ENCODE measurements at places on chromosomes 3 and 15.

- DNase-seq: no peak
Observed at GRCh38 chr3:138455801-138456716, 21.6 kb downstream of the ESYT3 start.

GRCh38 chr3:149621218-149622005 is 36.4 kb downstream of the WWTR1 start:
- DNase-seq: no peak

- no peak for DNase-seq
Observed at GRCh38 chr3:65785065-65785645, 253.6 kb downstream of the MAGI1 start.

DNA sequence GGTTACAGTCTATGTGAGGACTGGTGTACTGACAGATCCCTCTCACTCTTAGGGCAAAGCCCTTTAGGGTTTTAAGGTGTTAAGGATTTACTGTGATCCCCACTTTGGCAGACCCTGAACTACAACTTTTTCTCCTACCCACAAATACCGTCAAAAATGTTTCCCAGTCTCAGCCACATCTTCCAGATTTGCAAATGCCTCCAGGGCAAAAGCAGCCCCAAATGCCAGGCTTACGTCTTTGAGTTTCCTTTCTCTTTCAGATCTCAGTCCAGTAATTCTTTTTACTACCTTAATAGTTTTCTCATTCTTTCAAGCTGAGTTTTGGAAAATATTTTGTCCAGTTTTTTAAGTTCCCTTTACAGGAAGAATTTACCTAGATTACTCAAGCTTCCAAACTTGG is 13.4 kb upstream of the ITGA11 start:
- DNase-seq: no peak

- DNase-seq: no peak
Observed at GRCh38 chr3:32442766-32443165, 51.1 kb downstream of the CMTM7 start.

- no peak for DNase-seq
Observed at GRCh38 chr3:184140436-184140835, 5.3 kb downstream of the EIF2B5 start.

DNA sequence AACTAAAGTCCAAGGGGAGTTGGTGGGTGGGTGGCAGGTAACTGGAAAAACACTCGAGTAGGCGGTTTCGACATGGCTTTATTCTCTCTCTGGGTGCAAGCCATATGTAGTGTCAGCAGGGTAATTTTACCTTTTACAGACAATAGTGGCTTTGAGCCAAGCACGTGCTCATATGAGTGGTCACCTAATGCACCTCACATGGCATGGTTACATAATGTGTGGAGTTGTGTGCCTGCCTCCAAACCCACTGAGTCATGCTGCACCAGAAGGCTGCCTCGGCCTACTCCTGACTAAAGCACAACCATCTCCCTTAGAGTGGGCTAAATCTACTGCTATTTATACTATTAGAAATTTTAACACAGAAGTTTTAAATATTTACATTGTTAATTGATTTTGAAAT is 16.5 kb downstream of the CCRL2 start:
- no peak for DNase-seq

GRCh38 chr3:121690777-121691405 is 30.2 kb upstream of the HCLS1 start:
- no peak for DNase-seq

- DNase-seq: no peak
Observed at GRCh38 chr3:112446343-112446742, 52.9 kb downstream of the BTLA start.

- DNase-seq: no peak
Observed at GRCh38 chr3:44476181-44476611, 1.3 kb downstream of the ZNF445 start.

DNA sequence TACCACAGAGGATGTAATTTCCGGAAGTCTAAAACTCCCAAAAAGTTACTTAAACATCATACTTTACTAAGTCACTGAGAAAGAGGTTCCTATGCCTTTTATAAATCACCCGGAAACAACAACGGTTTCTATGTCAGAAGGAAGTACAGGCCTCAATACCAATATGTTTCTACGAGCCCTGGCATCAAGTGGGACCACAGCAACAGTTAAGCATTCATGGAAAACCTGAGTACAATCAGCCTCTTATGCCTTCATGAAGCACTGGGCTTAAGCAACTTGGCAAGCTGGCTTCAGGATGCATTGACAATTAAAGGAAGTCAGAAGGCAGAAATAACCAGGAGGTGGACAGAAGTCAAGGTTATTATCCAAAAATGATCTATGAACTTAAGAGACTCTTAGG is 19.1 kb upstream of the B3GNT5 start:
- DNase-seq: no peak

DNA sequence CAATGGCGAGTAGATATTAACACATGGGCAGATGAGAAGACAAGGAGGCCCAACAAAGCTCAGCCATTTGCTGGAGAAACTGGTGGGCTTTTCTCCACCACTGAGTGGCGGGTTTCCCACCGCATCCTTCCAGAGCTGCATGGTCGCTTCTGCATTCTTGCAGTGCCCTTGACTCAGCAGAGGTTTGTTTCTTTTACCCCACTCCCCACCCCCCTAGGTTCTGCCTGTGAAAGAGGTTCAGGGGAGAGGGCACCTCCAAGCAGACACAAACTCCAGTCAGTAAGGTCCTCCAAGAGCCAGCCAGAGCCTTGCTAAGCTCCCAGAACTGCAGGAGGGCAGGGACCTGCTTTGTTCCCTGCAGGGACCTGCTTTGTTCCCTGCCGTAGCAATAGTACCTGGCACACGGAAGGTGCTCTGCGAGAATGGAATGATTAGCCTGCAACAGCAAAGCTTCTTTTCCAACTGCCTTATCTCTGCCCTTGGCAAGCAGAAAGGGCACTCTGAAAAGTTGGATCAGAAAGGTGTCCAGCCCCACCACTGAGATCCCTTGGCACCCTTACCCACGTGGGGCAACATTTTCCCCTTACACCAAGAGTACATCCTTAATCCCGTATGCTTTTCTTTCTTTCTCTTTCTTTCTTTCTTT is 1.4 kb downstream of the PAQR5 start:
- no peak for DNase-seq

All from cortex of kidney (tissue), 1 donor.